CD4-positive, alpha-beta T cell treated with Interleukin-21 for 1 hour (primary cell): ENCODE measurements at places on chromosomes 6 and 20.

DNA sequence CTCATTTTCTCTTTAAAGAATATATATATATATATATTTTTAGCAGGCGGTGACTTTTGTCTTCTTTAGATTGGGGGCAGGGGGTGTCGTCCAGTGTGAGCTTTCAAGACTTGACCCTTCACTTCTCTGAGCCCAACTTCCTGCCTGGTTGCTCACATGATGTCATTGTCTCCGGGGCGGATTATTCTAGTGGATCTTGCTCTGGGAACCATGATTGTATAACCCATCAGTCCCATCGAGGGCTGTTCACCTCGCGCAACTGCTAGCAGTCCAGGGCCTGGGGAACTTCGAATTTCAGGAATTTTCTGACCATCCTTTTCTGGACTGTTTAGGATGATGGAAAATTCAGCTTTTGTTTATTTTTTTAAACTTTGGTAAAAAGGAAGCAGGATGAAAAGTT, 1.0 kb downstream of the IGF2R start:
- DNase-seq = peak; percentile 47

GRCh38 chr6:79423216-79423615, 114.0 kb downstream of the LCA5 start:
- no peak for DNase-seq

DNA sequence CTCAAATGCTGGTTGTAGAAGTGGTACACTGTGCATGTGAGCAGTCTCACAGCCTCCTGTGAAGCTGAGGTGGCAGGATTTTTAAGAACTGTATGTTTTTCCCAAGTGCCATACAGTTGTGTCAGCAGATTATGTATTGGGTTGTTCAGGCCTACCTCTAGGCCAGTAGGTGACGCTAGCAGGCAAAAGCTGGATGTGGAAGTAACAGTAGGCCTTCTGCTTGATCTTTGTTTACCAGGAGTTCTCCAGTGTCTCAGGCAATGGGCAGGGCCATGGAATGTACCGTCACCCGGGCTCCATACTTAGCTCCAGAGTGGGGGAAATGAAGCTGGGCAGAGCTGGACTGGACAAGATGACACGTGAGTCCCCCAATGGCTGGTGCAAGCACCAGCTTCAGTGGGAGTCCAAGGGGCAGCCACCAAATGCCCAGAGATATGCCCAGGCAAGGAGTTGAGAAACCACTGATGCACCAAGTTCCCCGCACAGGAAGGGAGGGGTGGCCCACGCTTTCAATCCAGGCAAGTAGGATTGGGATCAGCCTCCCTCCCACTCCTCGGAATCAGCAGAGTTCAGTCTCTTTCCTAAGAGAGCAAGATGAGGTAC, 289.7 kb downstream of the HTR1B start:
- DNase-seq = no peak

- DNase-seq = no peak
Observed at GRCh38 chr20:11780765-11781369, 136.8 kb upstream of the BTBD3 start.

DNA sequence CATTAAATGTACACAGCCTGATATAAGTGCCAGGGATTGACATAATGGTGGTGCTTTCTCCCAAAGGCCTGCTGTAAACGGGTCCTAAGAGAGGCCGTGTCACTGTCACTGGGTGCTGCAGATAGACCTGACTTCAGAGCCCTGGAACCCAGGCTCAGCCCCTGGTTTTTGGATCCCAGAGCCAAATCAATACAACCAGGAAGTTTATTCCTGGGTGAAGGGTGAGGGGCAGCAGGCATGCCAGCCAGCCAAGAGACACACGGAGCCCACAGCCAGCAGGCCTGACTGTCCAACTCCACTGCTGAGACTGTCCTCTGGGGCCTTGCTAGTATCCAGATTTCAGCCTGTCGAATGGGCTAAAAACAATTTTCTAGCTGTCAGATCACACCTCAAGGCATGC, 12.8 kb upstream of the ARMC12 start:
- no peak for DNase-seq

DNA sequence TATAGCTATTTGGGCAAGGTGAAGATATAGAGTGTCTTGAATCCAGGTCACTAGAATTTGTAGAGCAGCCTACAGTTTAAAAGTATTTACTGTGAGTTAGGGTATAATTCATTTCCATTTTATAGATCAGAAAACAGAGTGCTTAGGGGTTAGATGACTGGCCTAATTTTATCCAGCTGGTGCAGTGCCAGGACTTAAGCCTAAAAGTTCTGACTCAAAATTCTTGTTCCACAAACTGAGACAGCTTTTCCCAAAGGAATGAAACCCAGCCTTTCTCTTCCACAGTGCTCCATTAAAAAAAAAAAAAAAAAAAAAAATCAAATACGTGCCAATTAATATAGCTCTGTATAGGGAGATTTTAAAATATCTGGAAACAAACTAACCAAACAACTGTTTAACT, 441.0 kb upstream of the MARCKS start:
- no peak for DNase-seq
